ENCODE measurements at places on chromosomes 3 and 15.

DNA sequence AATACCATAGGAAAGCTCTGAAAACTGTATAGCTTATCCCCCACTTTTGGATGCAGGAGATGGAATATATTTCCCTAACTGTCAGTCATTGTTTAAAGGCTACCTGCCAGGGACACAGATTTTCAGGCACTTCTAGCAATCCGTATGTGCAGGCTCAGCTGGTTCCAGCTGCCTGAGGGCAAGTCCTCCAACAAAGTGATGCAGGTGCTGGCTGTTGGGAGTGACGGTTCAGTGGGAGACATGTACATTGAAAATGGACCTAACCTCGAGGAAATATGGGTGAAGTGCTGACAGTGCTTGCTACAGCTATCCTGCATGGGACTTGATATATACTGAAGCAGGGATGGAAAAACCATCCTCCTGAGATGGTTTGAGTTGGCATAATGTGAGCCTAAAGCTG, 153.1 kb upstream of the GAP43 start:
- DNase-seq = no peak

DNA sequence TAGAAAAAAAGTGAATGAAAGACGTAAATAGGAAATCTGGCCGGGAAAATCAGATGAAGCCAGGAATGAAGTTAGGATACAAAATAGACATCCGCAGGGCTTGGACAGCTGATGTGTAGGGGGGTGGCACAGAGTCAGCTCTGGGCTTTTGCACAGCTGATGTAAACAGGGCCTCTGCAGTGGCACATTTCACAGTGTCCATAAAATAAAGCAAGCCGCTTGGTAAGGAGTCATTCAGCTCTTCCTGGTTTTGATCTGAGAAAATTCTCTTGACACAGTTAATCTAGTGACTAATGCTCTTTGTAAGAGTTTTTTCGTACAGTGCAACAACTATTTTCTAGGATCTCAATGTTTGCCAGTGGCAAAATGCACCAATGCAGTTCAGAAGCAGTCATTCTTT, 153.3 kb downstream of the USP13 start:
- DNase-seq = peak; percentile 3

GRCh38 chr3:129432671-129433070, 4.2 kb upstream of the EFCAB12 start:
- no peak for DNase-seq

- no peak for DNase-seq
These were observed 261.5 kb upstream of the TPM1 start for GRCh38 chr15:62781081-62781497.

- DNase-seq = no peak
These were observed 31.6 kb downstream of the SLC22A14 start for GRCh38 chr3:38313695-38314094.

DNA sequence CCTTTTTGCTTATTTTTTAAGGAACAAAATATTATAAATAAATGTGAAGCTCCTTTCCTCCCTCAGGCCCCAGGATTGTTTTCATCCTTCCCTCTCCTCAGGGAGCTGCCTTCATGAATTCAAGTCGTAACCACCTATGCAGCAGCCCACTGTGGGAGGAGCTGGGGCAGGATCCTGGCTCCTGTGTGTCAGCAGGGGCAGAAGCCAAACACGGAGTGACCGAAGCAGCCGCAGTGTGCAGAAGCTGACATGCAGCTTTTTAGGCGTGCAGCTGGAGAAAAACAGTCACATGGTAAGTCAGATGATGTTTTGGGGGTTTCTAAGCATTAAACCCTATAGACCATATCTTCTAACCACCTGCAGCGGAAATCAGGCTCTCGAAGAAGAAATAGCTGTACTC, 231.3 kb downstream of the OCA2 start:
- DNase-seq = no peak

DNA sequence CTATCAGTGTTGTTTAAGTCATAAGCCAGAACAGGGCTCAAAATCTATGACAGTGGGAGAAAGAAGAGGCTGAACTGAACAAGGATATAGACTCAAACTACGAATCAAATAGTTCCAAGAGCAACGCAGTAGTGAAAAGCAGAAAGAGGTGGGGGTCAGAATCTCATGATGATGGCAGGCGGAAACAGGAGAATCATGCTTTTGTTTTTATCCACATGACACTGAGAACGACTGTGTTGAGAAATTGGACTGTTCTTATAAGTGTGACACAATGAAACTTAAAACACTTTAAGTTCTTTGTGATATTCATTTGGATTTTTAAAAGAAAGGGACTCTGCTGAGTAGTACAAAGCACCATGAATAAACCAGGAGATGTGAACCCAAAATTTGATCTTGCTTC, 309.4 kb downstream of the ULK4 start:
- no peak for DNase-seq

- DNase-seq = no peak
These were observed 2.2 kb downstream of the THBS1 start for GRCh38 chr15:39582977-39583595.

- DNase-seq = peak; percentile 73
These were observed 63.6 kb downstream of the CLDN1 start for GRCh38 chr3:190258634-190259033.

DNA sequence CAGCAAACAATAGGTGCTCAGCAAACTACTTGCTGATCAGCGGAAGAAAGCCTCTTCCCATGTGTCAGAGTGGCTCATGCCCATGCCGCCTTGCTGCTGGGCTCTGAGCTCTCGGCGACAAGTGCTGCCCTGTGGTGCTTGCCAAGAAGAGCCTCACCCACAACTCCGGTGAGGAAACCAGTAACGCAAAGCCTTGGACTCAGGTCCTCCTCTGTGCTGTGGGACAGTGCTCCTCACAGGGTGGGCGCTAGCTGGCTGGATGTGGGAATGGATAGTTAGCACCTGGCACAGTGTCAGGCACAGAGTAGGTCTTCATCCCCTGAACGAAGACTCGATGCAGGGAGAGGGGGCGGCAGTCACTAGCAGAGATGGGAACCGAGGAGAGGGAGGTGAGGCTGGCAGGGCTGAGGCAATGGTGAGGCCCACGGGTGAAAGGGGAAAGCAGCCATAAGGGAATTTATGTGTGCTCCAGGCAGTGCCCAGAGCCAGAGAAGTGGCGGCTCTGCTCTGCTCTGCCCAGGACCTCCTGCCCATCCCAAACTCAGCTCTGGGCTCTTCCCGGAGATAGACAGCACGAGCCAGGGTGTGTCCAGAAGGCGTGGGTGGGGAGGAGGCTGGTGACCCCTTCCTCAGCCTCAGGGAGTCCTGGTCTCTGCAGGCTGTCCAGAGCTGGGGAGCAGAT, 55.7 kb downstream of the IQSEC1 start:
- DNase-seq = no peak

- DNase-seq = no peak
These were observed 17.0 kb upstream of the ITGB5 start for GRCh38 chr3:124903896-124904834.

- no peak for DNase-seq
These were observed 48.7 kb downstream of the ETV5 start for GRCh38 chr3:186060222-186060621.

DNA sequence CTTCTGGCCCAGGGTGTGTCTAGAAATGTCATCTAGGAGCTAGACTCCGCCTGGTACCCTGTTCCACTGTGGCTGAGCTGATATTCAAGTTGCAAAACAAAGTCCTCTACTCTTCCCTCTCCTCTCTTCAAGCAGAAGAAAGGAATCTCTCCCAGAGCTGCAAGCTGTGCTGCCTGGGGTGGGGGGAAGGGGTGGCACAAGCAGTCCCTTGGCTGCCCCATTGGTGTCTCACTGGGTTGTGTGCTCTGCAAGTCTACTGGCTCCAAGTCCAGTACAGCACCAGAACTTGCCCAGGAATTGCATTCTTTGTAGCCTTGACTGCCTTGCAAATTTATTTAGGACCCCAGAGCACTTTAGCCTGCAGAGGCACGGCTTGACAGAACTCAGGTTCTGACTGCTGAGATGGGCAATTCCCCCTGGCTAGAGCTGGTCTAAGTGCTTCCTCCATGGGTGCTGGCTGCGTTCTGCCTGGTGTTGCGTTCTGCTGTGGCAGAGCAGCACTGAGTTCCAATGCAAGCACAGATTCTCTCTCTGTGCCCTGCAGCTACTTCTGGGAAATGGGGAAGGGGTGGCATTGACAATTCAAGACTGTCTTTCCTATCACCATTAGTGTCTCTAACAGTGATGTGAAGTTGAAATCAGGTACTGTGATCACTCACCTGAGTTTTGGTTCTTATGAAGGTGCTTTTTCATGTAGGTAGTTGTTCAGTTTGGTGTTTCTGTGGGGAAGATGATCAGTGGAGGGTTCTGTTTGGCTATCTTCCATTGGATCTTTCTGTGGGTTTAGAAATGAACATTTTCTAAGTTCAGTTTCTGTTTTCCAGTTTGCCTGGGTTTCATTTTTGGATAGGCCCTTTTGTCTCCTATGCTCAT, 39.5 kb downstream of the OXSR1 start:
- no peak for DNase-seq

GRCh38 chr15:61393949-61394348, 164.8 kb upstream of the RORA start:
- DNase-seq = no peak

DNA sequence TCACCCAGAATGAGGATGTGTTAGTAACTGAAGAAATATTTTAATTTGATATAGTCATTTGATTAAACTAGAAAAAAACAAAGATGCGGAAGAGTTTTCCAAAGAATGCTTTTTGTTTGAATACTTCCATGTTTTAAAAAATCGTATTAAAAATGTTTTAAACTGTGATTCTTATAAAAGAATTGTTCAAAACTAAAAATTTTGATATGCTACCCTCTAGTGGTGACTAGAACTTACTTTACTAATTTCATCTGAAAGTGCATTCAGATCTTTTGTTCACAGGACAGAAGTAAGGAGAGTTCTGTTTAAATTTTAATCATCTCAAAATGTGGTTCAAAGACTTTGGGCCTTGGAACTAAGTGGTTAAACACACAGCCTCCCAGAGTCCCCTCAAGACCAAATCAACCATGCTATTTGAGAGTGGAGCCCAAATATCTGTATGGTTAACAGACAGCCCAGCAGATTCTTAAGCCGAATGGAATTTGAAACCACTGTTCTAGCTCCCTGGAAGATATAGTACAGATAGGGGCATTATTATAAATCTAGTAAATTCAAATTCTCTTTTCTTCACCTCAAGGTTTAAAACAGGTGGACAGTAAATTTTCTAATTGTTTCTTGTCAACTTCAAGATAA, 45.2 kb upstream of the SYNPR start:
- no peak for DNase-seq

DNA sequence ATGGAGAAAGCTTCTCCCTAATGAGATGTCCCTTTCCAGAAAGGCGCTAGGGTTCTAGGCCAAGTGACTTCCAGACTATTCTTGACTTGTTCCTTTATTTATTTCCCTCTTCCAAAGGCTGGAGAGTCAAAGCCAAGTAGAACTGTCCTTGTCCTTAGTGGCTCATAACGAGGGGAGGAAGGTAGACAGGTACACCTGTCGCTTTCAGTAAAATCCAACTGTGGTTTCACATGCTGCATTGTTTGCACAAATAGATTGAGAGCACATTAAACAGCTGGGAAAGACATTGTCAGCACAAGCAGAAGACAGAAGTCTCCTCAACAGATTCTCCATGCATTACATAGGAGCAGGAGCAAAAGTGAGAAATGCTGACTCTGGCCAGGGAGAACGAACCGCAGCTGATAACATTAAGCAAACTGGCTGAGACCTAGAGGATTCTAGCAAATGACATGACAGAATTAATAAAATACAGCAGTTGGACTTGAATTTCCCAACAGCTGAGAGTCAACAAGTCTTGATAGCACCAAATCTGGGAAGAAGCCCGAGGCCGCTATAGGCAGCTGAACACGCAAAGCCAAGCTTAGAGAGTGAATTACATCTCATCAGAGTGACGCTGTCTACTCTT, 227.7 kb downstream of the TLE3 start:
- DNase-seq = peak; percentile 65

GRCh38 chr3:49004352-49005302, 2.6 kb upstream of the WDR6 start:
- no peak for DNase-seq

- no peak for DNase-seq
These were observed 118.0 kb upstream of the RAD18 start for GRCh38 chr3:9081184-9081818.

DNA sequence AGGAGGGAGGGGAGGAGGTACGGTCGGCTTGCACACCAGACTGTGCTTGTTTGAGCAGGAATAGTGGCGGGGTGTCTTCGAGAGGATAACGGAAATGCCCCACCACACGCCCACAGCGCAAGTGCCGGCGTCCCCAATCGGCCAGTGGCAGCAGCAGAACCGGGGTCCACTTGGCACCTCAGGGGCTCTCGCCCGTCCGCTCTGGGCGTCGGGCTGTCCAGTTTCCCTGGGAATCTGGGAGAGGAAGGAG, 53.7 kb downstream of the CCDC54 start:
- DNase-seq = peak; percentile 10
